Naive thymus-derived CD8-positive, alpha-beta T cell (primary cell): ENCODE measurements at places on chromosomes 5 and 9.

- no peak for DNase-seq
These were observed 9.0 kb upstream of the IFNA5 start for GRCh38 chr9:21314152-21314551.

GRCh38 chr9:137160716-137161557 lies 8.9 kb downstream of the LRRC26 start:
- DNase-seq = no peak

GRCh38 chr5:39479537-39479936 lies 54.8 kb upstream of the DAB2 start:
- no peak for DNase-seq

DNA sequence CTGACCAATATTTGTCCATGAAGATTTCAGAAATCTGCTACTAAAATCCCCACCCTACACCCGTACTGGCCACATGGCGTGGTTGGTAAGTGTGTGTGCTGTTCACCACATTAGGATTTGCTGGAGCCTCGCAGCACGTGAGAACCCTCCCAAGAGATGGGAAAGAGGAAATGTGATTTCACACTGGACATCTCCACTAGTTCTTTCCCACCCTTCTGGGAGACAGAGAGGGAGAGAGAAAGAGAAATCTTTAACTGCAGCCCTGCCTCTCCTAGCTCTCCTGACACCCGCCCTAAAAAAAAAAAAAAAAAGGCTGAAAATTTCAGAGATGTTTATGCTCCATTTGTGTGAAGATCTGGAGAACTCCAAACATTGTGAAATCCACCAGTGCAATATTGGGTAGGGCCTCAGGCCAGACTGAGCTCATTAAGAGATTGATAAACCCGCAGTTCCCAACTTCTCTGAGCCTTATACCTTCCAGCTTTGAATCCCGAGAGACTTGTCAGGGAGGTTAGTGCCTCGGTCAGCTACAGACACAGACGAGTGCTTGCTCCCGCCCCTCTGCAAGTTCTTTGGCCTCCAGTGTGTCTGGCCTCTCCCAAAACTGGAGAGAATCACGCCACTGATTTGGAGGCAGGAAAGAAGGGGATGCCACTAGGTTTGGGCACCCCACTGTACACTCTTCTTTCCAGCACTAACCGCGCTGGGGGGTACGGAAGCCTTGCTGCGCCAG lies 1.9 kb downstream of the SPRY4 start:
- DNase-seq = no peak

GRCh38 chr9:137128862-137129455 lies 10.0 kb upstream of the GRIN1 start:
- no peak for DNase-seq

GRCh38 chr5:135011355-135012032 lies 22.5 kb downstream of the PITX1 start:
- DNase-seq = no peak

GRCh38 chr5:76724871-76725270 lies 8.9 kb downstream of the F2R start:
- DNase-seq = no peak
